ENCODE measurements at places on chromosomes 2 and 18.

DNA sequence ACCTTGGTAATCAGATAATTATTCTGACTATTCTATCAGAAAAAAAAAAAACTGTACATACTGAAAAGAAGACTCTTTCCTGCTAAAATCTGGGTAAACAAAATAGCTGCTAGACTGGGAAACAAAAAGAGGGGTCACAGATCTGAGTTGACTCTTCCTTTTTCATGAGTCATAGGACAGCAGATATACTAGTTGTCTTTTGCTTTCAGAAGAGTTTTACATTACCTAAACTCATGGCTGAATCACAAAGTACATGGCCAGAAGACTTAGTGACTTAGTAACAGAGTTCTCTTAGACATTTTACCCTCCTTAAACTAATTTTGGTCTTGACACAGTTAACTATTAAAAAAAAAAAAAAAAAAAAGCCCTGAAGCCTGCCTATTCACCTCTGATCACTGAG, 834.0 kb upstream of the FSHR start:
- no peak for DNase-seq

GRCh38 chr2:232687382-232688160, 9.6 kb upstream of the GIGYF2 start:
- no peak for DNase-seq

- DNase-seq: no peak
Measured at GRCh38 chr2:203869223-203870042, 1.9 kb downstream of the CTLA4 start.

GRCh38 chr2:182280118-182280517, 146.7 kb downstream of the PDE1A start:
- no peak for DNase-seq

GRCh38 chr2:233451950-233452349, 97.7 kb downstream of the DGKD start:
- DNase-seq: no peak

GRCh38 chr2:5982193-5982902, 290.2 kb downstream of the SOX11 start:
- DNase-seq: no peak

GRCh38 chr2:96967436-96967835, 18.9 kb downstream of the FAM178B start:
- DNase-seq: no peak

DNA sequence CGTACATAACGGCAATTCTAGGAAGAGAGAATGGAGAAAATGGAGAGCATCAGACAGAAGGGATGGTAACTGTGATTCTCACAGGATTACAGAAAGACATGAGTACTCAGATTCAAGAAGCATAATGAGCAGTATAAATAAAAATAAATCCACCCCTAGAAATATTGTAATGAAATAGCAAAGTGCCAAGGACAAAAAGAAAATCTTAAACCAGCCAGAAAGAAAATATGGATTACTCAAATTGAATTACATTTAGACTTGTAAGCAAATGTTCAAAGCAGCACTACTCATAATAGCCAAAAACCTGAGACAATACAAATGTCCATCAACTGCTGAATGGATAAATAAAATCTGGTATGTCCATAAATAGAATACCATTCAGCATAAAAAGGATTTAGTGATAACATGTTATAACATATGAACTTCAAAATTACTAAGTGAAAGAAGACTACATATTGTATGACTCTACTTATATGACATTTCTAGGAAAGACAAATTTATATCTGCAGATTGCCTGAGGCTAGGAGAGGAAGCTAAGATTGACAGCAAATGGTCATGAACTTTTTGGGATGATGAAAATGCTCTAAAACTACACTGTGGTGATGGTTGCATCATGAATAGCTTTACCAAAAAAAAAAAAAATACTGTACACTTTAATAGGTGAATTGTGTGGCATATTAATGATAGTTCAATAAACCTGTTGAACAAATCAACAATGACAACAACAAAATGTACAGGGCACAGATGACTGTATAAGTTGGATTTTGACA, 63.4 kb upstream of the SPTBN1 start:
- DNase-seq: no peak

DNA sequence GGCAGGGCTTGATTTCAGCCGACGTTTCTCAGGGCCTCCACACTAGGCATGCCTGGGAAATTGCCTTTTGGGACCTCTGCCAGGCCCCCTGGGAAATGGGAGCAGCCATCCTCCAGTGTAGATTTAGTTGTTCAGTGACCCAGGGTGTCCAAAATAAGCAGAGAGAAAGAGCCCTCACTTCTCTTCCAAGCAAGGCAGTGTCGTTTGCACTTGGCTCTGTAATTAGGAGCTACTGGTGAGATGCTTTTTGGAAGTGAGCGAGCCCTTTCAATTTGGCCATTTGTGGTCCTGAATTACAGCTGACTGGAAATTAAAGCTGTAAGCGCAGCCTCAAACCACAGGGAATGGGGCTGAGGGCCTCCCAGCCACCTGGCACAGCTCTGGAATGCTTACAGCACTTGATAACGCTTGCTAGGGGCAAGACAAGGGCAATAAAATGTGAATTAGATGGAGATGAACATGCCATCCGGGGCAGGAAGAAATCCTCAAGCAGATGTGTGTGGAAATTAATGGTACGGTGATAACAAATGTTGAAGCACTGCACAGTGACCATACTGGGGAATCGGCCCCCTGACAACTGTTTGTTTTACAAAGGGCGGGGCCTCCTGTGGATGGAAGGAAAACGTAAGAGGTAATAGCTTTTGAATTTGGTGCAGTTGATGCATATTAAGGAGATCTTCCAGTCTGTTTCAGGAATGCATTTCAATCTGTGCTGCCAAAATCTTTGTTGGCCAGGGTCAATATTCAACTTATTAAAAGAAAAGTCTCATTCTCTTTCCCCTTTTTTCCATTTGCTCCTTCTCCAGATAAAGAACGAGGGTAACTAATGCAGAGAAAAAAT, 173.1 kb downstream of the UXS1 start:
- DNase-seq: peak; percentile 7

Measured in midbrain (tissue), 1 donor.